Breast epithelium (tissue), 4 donors: ENCODE measurements at places on chromosomes 7 and 10. TPM values are rescaled to one million over a fixed set of nuclear protein-coding genes. Genes with fewer than 3 reads are reported as not detected.

OR13A1 gene
- total RNA-seq = 0.15 TPM

OGA gene
- 169 TPM for total RNA-seq

MMD2 gene
- total RNA-seq = not detected

AZGP1 gene
- 40.0 TPM for total RNA-seq

CYP2C19 gene
- not detected for total RNA-seq

GPR26 gene
- total RNA-seq = not detected

CCL24 gene
- 1.3 TPM for total RNA-seq

- DNase-seq = no peak
These were observed 24.9 kb upstream of the PANK1 start for GRCh38 chr10:89669985-89670384.

- DNase-seq = no peak
These were observed 90.6 kb downstream of the PIP4K2A start for GRCh38 chr10:22623633-22624253.

DNA sequence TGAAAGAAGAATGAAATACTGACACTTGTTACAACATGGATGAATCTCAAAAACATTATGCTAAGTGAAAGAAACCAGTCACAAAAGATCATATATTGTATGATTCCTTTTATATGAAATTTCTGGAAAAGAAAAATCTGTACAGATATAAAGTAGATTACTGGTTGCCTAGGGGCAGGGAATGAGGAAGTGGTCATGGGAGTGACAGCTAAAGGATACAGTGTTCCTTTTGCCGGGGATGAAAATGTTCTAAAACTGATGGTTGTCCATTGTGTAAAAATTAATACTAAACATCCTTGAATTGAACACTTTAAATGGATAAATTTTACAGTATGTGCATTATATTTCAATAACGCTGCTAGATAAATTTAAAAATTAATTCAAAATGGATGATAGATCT is 25.1 kb downstream of the ALOX5 start:
- no peak for DNase-seq

- DNase-seq = no peak
These were observed 52.3 kb upstream of the TMEM229A start for GRCh38 chr7:124085179-124085578.
